Stimulated activated CD4-positive, alpha-beta T cell treated with anti-CD3 and anti-CD28 coated beads, Interleukin-15, amount 100 ng/mL, for 1 hour (primary cell): ENCODE measurements at places on chromosomes 11 and 22.

DNA sequence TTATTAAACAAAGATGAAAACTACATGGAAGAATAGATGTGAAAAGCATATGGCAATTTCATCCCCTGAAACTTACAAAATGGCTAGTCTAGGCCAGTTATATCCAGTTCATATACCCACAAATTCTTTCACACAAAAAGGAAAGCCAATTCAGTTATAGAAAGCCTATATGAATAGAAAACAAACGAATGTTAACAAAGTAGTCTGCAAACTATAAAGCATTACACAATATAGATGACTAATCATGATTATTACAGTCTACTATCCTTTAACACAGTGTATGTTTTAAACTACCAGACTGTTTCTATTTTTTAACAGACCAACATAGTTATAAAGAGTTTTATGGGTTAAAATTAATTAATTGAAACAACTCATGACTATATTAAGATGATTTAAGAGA is 12.1 kb downstream of the DCUN1D5 start:
- DNase-seq = no peak

- DNase-seq = no peak
These were observed 4.6 kb downstream of the PATZ1 start for GRCh38 chr22:31341386-31342088.

DNA sequence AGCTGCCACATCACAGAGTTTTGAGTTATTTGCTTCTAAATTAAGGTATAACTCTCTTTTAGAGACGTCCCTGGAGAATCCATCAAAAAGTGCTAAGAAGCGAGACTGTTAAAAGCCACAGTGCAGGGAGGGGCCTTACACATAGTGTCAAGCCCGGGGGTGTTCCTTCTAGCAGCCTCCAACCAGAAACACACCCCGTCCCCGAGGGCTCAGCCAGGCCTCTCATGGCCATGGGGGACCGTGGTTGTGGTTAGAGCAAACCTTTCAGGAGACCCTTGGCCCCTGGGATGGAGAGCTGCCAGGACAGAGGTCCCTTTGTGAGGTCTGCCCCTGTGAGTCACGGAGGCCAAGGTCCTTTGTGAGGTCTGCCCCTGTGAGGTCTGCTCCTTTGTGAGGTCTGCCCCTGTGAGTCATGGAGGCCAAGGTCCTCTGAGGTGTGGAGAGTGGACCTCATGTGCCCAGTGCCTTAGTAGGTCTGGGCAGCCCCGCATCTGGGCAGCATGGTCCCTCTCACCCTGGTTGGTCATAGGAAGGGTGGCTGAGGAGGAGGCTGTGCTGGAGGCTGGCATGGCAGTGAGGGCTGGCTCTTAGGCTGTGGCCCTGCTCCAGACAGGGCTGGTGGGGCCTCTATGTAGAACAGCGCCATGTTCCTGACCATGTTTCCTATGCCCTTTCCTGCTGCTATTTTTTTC is 5.4 kb downstream of the GNAZ start:
- no peak for DNase-seq

GRCh38 chr11:980438-981357 is 55.0 kb downstream of the AP2A2 start:
- DNase-seq = no peak

GRCh38 chr11:37108436-37109285 is 510.6 kb upstream of the RAG2 start:
- no peak for DNase-seq

DNA sequence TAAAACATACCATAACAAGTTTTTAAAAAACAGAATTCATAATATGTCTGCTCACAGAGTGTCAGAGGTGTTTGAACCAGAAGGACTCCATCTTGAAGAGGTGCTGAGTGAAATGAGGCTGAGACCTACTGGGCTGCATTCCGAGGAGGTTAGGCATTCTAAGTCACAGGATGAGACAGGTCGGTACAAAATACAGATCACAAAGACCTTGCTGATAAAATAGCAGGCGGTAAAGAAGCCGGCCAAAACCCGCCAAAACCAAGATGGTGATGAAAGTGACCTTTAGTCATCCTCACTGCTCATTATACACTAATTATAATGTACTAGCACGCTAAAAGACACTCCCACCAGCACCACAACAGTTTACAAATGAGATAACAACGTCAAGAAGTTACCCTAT is 116.4 kb downstream of the ARHGAP32 start:
- no peak for DNase-seq

DNA sequence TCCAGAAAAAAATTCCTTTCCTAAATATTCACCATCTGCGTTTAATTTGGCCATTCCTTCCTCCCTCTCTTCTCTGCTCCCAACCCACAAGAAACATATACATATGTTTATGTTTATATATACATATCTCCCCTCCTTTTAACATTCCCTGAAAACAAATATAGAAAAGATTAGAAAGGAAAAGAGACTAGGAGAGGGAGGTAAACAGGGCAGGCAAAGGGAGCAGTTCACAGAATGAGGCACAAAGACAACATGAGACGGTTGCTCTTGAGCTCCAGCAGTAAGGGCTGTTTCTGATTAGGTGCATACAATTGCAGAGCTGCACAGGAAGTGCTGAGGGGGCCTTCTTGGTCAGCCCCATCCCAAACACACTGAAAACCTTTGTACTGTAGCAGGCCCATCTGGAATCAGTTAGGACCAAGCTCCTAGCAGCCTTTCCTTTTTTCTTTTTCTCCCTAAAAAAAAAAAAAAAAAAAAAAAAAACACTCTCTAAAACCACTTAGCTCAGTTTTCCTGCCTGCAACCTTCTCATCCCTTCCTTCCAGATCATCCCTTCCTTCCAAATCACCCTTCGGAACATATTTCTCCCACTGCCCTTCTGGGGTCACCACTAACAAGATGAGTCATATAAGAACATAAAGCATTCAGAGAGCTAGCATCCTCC is 57.0 kb downstream of the RBFOX2 start:
- DNase-seq = no peak

DNA sequence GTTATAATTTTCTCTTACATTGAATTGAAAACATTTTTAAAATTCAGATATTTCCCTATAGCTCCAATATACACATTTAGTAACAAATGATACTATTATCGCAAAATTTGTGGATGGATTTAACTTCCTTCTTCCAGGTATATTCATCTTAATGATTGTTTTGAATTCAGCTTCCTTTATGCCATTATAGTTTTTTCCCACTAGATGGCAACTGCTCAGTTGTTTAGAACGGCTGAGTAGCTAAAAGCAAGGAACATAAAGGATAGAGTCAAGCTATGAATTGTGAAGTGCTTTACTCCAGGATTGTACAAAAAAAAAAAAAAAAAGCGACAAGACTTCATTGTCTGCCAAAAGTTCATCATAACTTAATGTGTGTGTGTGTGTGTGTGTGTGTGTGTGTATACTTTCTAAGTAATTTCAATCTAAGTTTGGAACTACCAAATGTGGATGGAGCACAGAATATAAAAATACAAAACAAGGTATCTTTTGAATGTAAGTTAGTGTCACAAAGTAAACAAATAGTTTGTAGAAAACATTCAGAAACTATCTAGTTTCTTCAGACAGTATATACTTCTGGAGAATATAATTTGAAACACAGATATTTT is 846.4 kb downstream of the DLG2 start:
- no peak for DNase-seq

- DNase-seq = no peak
These were observed 2.9 kb downstream of the APOC3 start for GRCh38 chr11:116832350-116833290.

DNA sequence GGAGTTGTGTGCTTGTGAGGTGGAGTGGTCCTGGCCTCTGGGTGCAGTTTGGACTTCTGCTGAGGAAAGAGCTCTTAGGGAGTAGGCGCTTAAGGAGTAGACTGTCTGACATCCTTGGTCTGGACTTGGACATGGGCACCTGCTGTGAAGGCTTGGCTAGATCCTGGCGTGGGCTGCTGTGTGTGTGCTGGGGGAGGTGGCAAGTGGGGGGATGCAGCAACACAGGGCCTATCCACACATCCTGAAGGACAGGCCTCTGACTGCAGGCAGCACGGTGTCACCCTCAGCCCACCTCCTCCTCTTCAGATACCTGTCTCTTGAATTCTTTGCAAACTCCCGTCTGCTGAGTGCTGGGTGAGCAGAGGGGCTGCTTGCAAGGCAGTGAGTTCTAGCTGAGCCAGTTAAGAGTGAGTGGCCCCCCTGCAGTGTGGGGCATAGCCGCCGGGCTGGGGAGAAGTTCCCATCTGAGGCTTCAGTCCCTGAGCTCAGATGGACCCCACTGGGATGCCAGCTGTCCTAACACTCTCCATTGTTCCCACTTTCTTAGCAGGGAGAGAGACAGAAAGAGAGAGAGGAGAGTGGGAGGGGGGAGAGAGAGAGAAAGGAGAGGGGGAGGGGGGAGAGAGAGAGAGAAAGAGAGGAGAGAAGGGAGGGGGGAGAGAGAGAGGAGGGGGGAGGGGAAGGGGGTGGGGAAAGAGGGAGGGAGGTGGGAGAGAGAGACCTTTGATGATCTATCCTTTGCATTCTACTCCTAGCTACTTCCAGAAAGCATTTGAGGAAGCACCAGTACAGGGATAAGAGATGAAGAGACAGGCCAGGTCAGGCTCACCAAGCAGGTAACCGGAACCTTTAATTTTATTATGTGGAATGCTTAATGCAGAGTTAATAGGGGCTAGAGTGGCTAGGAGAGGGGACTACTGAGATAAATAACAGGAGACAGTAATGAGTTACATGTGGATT is 12.6 kb downstream of the SOX10 start:
- no peak for DNase-seq
